ENCODE measurements at places on chromosomes 5 and 9. TPM values are rescaled to one million over a fixed set of nuclear protein-coding genes. Genes with fewer than 3 reads are reported as not detected.

LHX2 gene
- 0.53 TPM for polyA plus RNA-seq

AMACR gene
- polyA plus RNA-seq: 8.6 TPM

MARCHF3 gene
- 2.8 TPM for polyA plus RNA-seq

NUTM2G gene
- polyA plus RNA-seq: not detected

Measured in adipose tissue (tissue), 3 donors.